Activated CD4-positive, alpha-beta T cell treated with anti-CD3 and anti-CD28 coated beads for 36 hours (primary cell): ENCODE measurements at places on chromosomes 13 and 19. TPM values are rescaled to one million over a fixed set of nuclear protein-coding genes. Genes with fewer than 3 reads are reported as not detected.

Gene OR1M1
- not detected for total RNA-seq

Gene PRKD2
- 78.3 TPM for total RNA-seq

Gene CYP4F8
- total RNA-seq, result not detected

Gene WDR88
- total RNA-seq, result 0.21 TPM

Gene FFAR2
- not detected for total RNA-seq

Gene FFAR3
- 3.1 TPM for total RNA-seq

Gene PPFIA3
- total RNA-seq, result 6.1 TPM

Gene FBN3
- not detected for total RNA-seq

Gene CDC42EP5
- total RNA-seq, result not detected

Gene ZNF599
- 3.7 TPM for total RNA-seq

DNA sequence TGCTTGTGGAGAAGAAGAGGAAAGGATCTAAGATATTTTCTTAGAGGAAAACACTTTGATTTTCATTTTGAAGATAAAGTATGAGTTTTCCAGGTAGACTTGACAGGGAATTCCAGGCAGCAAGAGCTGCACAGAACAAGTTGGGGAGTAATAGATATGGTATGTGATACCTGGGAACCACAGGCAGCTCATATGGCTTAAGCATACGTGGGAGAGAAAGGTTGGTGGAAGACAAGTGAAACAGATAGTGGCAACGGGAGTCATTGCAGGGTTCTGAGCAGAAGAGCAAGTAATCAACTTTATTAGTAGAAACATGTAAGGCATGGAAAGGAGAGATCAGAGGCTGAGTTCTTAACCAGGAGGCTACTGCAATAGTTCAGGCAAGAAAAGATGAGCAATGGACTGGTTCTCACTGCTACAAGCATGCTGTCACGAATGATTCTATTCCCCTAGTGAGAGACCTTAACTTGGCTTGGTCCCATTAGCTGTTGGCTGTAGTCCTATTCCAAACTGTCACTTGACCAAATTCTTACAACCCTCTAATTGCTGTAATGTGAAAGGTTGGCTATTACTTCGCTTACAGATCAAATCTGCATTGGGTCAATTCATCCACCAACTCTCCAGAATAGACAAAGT, 217.9 kb downstream of the VWA8 start:
- DNase-seq, result no peak
- no peak overlapping the region for H3K27ac ChIP-seq
- peaks cover 25% of the 10 kb centered on the region for H3K36me3 ChIP-seq
- no peaks in the 10 kb centered on the region for H3K27me3 ChIP-seq

GRCh38 chr13:112481458-112481857, 105.3 kb downstream of the SPACA7 start:
- DNase-seq, result no peak
- peaks cover 2% of the 10 kb centered on the region for H3K4me1 ChIP-seq
- no peak overlapping the region for H3K27ac ChIP-seq

GRCh38 chr13:99469041-99469440, 32.2 kb upstream of the TM9SF2 start:
- no peaks in the 10 kb centered on the region for H3K36me3 ChIP-seq
- no peak for DNase-seq
- H3K4me3 ChIP-seq, result no peak overlapping the region
- no peak overlapping the region for H3K27ac ChIP-seq

- no peak overlapping the region for H3K27ac ChIP-seq
- H3K4me3 ChIP-seq, result no peak overlapping the region
- no peaks in the 10 kb centered on the region for H3K36me3 ChIP-seq
- DNase-seq, result no peak
- H3K27me3 ChIP-seq, result peaks cover 6% of the 10 kb centered on the region
These were observed 575.6 kb downstream of the DIAPH3 start for GRCh38 chr13:59587971-59588716.

DNA sequence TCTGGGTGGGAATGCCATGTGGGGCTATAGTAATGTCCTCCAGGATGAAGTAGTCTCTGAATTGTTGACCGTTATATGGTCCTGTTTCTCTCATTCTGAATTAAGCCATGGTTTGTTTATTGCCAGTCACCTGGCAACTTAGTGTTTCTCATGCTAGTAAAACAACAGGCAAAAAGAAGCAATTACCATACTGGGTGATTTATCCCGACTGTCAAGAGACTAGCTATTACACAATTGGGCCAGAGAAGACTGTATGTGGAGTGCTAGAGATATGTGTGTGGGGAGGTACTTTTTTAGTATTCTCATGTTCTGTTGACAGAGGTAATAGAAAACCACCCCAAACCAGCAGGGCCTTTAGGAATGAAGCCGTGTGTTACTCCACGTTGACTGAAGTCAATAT, 258.2 kb downstream of the TDRD3 start:
- H3K36me3 ChIP-seq, result no peaks in the 10 kb centered on the region
- no peak overlapping the region for H3K4me3 ChIP-seq
- no peaks in the 10 kb centered on the region for H3K4me1 ChIP-seq
- no peak overlapping the region for H3K27ac ChIP-seq

- H3K27ac ChIP-seq, result no peak overlapping the region
- H3K36me3 ChIP-seq, result no peaks in the 10 kb centered on the region
- H3K4me3 ChIP-seq, result no peak overlapping the region
- peaks cover 10% of the 10 kb centered on the region for H3K4me1 ChIP-seq
These were observed 22.8 kb upstream of the GAS6 start for GRCh38 chr13:113886561-113887112.

- H3K27ac ChIP-seq, result no peak overlapping the region
- H3K36me3 ChIP-seq, result no peaks in the 10 kb centered on the region
- no peak for DNase-seq
- H3K4me1 ChIP-seq, result peaks cover 7% of the 10 kb centered on the region
- no peaks in the 10 kb centered on the region for H3K27me3 ChIP-seq
These were observed 16.1 kb upstream of the BCL3 start for GRCh38 chr19:44732235-44733014.

GRCh38 chr13:97639236-97639635, 205.3 kb downstream of the RAP2A start:
- no peaks in the 10 kb centered on the region for H3K4me1 ChIP-seq
- H3K4me3 ChIP-seq, result no peak overlapping the region
- no peak overlapping the region for H3K27ac ChIP-seq

DNA sequence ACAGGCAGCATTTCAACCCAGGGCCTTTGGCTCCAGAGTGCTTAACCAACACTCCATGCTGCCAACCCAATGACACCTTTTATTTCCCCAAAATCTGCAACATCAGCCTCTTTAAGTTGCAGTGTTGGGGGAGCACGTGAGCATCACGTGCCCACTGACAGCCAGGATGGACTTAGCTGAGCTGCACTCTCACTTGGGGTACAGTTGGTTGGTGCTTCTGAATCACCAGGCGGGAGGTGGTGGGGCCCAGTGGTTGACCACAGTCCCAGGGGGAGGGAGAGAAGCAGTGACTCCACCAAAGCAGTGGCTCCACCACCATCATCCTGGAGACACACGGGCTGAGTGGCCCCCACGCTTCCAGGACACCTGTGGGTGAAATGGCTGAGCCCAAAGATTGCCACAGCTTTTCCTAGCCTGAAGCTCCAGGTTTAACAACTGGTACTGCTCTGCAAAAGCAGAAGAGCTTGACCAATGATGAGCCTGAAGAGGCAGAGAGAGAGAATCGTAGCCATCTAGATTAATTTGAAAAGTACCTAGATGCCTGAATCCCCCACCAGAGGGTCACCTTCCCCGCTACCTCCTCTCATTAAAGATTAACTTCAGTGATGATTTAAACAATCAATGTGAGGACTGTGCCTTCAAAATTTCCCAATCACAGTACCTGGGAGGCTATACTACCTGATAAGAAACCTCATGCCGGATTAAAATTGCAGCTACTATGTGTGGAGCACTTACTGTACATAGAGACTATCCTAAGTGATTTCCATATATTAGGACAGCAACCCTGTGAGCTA, 193.8 kb downstream of the FOXO1 start:
- no peak for DNase-seq
- peaks cover 10% of the 10 kb centered on the region for H3K4me1 ChIP-seq
- H3K4me3 ChIP-seq, result no peak overlapping the region
- H3K27ac ChIP-seq, result no peak overlapping the region
- H3K36me3 ChIP-seq, result no peaks in the 10 kb centered on the region

- DNase-seq, result peak; percentile 6
- no peaks in the 10 kb centered on the region for H3K36me3 ChIP-seq
- no peaks in the 10 kb centered on the region for H3K27me3 ChIP-seq
- peaks cover 25% of the 10 kb centered on the region for H3K4me1 ChIP-seq
- H3K27ac ChIP-seq, result peak overlapping the region; percentile 11
These were observed 12.8 kb upstream of the RASA3 start for GRCh38 chr13:114145256-114145655.

GRCh38 chr19:50344661-50345318, 15.6 kb upstream of the KCNC3 start:
- H3K27me3 ChIP-seq, result no peaks in the 10 kb centered on the region
- H3K4me3 ChIP-seq, result no peak overlapping the region
- H3K36me3 ChIP-seq, result peaks cover 7% of the 10 kb centered on the region
- peaks cover 44% of the 10 kb centered on the region for H3K4me1 ChIP-seq
- peak overlapping the region; percentile 29 for H3K27ac ChIP-seq
- no peak for DNase-seq

DNA sequence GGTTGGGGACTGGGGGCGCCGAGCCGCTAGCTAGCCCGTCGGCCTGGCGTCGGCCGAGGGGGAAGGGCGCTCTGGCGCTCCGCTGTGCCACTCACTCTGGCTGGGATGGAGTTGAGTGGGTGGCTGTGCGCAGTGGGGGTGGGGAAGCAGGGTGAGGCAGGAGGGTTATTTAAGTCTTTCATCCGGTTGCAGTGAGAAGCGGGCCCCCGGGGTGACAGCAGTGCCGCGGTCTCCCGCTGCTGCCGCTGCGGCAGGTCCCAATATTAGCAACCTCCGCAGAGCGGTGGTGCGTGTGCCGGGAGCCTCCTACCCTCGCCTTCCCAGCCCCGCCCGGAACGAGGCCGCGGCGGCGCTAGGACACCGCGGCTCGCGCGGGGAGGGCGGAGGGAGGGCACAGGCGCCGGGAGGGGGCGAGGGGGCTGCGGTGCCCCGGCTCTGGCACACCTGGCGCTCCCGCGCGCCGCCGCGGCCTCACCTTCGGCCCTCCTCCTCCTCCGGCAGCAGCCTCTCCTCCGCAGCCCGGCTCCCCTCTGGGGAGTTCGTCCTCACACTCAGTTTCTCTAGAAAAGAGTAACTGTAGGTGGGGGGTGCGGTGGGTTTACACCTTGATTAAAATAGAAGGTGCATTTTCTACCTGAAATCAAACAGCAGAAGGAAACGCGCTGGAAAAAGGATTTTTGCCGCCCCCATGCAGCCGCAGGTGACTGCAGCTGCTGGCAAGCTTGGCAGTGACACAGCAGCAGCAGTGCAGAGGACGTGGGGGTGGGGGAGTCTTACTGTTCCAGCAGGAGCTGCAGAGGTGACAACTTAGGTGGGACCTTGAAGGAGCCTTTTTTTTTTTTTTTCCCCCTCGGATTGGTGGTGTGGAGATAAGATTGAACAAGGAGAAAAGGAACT, 4.5 kb downstream of the FGF9 start:
- peaks cover 29% of the 10 kb centered on the region for H3K4me1 ChIP-seq
- DNase-seq, result peak; percentile 77
- no peak overlapping the region for H3K27ac ChIP-seq

GRCh38 chr13:93104270-93104669, 122.3 kb upstream of the GPC6 start:
- DNase-seq, result no peak
- no peaks in the 10 kb centered on the region for H3K36me3 ChIP-seq
- no peak overlapping the region for H3K4me3 ChIP-seq
- no peak overlapping the region for H3K27ac ChIP-seq
- H3K4me1 ChIP-seq, result no peaks in the 10 kb centered on the region

DNA sequence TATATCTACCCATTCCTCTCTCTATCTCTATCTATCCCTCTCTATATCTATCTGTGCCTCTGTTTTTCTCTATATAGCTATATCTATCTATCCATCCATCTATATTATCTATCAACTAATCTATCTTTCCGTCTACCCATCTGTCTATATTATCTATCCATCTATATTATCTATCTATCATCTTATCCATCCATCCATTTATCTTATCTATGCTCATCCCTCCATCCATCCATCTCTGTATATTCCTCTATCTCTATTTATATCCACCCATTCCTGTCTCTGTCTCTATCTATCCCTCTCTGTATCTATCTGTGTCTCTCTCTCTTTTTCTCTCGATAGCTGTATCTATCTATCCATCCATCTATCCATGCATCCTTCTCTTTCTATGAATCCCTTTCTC, 14.2 kb downstream of the PTGER1 start:
- no peak overlapping the region for H3K27ac ChIP-seq
- no peak for DNase-seq
- H3K4me3 ChIP-seq, result no peak overlapping the region

GRCh38 chr19:39187552-39187943, 9.2 kb upstream of the NCCRP1 start:
- H3K27ac ChIP-seq, result no peak overlapping the region
- H3K27me3 ChIP-seq, result peaks cover 9% of the 10 kb centered on the region

- H3K4me3 ChIP-seq, result no peak overlapping the region
- H3K36me3 ChIP-seq, result peaks cover 30% of the 10 kb centered on the region
- H3K27me3 ChIP-seq, result no peaks in the 10 kb centered on the region
These were observed 9.2 kb downstream of the SCAF1 start for GRCh38 chr19:49651029-49651819.

GRCh38 chr19:42199440-42200115, 17.9 kb downstream of the DEDD2 start:
- H3K36me3 ChIP-seq, result peaks cover 52% of the 10 kb centered on the region
- H3K4me3 ChIP-seq, result peak overlapping the region; percentile 57
- DNase-seq, result peak; percentile 83

- no peak overlapping the region for H3K27ac ChIP-seq
- no peak for DNase-seq
- no peak overlapping the region for H3K4me3 ChIP-seq
- no peaks in the 10 kb centered on the region for H3K36me3 ChIP-seq
- H3K27me3 ChIP-seq, result peaks cover 12% of the 10 kb centered on the region
These were observed 11.6 kb upstream of the RAP2A start for GRCh38 chr13:97422118-97423054.

DNA sequence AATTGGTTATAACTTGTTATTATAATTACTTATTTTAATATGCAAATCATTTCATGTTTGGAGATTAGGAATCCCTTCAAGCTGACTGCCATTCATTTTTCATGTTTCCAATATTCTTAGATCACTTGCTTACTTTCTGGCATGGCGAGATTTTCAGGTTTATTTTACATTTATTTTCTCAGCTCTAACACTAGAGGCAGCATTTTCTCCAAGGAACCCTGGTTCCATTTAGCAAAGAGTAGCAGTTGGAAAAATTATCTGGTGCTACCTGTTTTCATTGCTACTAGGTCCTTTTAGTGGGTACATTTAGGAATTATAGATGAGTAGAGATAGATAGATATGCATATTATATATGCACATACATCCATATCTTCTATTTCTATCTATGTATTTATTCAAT, 90.9 kb upstream of the TRPC4 start:
- H3K27ac ChIP-seq, result no peak overlapping the region
- H3K36me3 ChIP-seq, result no peaks in the 10 kb centered on the region
- no peaks in the 10 kb centered on the region for H3K4me1 ChIP-seq
- H3K27me3 ChIP-seq, result no peaks in the 10 kb centered on the region
- no peak overlapping the region for H3K4me3 ChIP-seq

GRCh38 chr19:27894906-27895754, 1317.8 kb downstream of the UQCRFS1 start:
- no peak overlapping the region for H3K27ac ChIP-seq
- H3K36me3 ChIP-seq, result no peaks in the 10 kb centered on the region
- no peak overlapping the region for H3K4me3 ChIP-seq
- DNase-seq, result no peak
- no peaks in the 10 kb centered on the region for H3K4me1 ChIP-seq
